ENCODE measurements at places on chromosomes 3 and 15.

GRCh38 chr15:38041576-38041975 lies 107.1 kb downstream of the TMCO5A start:
- peak; percentile 66 for DNase-seq

DNA sequence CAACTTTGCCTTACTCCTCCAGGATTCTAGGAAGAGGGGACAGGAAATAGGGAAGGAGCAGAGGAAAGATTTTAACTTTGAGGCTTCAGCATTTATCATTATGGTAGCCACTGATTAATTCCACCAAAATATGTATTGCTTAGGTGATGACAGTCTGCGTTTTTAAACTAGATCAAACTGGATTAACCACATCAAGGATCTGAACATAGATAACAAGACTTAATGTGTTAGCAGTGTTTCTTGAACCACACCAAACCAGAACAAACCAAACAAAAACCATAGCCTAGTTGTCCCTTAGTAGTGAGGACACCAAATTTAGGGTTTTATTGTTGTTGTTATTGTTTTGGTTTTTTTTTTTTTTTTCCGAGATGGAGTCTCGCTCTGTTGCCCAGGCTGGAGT lies 113.5 kb upstream of the LMOD3 start:
- no peak for DNase-seq

DNA sequence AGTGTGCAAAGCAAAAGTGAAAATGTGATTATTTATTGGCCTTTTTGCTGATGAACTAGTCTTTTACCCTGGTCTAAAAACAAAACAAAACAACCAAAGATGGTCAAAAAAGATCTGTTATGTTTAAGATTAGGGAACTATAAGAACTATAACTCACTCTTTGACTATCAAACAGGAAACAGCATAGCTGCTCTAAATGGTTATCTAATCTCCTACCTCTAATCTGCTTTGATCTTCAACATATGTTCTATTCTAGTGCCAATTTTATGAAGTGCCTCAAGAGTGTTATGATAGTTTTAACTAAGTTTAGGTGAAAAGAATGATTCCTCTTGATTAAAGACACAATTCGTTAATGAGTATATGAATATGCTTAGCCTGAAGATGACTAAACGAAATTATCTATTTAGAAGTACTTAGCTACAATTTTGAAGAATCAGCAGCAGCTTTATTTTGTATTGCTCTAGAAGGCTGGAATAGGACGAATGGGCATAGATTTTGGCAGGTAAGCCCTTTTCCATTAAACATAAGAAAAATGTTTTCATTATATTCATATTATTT lies 46.0 kb downstream of the SETD2 start:
- DNase-seq = peak; percentile 16

GRCh38 chr3:121998030-121998580 lies 23.9 kb downstream of the ILDR1 start:
- DNase-seq = peak; percentile 51

Data from fibroblast of lung (primary cell).